ENCODE measurements at places on chromosomes 4 and X.

GRCh38 chr4:5028480-5028879 lies 9.2 kb upstream of the CYTL1 start:
- DNase-seq: no peak

DNA sequence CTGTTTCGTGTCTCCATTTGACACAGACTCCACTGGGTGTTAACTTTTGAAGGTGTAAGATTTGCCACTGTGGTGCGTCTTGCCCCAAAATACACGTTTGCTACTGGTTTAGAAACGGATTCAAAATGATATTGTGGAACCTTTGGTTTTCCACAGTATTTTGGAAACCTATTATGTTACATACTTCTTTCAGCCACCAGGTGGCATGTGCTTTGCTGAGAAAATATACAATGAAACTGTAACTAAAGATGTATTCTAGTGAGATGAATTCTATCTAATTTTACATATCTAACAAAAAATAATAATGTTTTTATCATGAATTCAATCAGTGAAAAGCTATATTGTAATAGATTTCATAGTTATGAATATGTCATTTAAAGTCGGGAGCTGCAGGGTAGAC lies 28.4 kb upstream of the SLITRK4 start:
- peak; percentile 24 for DNase-seq

GRCh38 chrX:119667111-119667878 lies 25.7 kb downstream of the SEPTIN6 start:
- DNase-seq: no peak

DNA sequence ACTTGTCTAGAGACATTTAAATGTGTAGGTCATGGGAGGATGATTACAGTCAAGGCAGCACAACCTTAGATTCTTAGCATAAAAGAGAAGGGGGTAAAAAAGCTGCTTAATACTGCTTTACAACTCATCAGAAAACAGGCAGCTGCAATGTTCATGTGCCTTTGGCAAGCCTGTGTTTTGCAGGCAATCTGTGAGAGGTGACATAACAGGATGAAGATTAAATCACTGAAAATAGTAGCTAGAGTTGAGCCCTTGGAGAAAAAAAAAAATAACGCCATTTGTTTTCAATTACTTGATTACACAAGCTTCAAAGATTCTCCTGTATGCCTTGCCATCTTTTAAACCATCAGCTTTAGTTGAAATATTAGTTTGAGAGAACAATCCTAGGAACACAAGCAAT lies 847.6 kb upstream of the LCORL start:
- DNase-seq: no peak

- no peak for DNase-seq
Observed at GRCh38 chr4:108149588-108150380, 18.9 kb downstream of the LEF1 start.

DNA sequence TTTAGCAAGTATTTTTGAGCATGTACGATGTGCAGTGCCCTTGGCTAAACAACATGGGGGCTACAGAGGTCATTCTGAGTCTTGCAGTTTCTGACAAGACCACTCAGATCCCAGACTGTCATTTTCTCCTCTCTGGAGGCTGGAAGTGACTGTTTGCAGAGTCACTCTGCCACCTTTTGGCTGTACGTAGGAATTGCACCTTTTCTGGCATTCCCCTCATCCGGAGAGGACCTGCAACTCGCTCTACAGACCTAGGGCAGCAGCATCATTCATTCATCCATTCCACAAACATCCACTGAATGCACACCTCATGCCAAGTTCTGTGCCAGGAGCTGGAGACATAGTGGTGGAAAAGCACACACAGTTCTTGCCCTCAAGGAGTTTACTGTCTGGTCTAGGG lies 160.4 kb upstream of the GPR101 start:
- peak; percentile 13 for DNase-seq

- peak; percentile 57 for DNase-seq
Observed at GRCh38 chrX:41085878-41086626, 807 bp downstream of the USP9X start.

GRCh38 chrX:47690175-47690574 lies 31.2 kb upstream of the UXT start:
- peak; percentile 2 for DNase-seq

GRCh38 chrX:15911734-15912550 lies 57.3 kb upstream of the AP1S2 start:
- DNase-seq: no peak

DNA sequence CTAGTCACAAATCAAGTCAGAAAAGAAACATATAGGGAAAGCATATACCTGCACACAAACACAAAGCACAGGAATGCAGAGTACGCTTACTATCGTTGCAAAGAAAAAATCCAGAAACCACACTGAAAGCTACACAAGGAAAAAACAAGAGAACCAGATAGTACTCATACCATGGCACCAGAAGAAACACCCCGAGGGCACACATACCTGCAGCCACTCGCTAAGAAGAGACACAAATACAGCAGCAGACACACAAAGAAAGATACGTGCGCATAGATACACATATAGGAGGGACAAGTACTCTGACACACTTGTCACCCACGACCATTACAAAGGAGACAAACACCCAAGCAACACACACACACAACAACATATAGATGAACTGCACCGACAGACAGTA lies 1.4 kb upstream of the SLC38A5 start:
- no peak for DNase-seq

DNA sequence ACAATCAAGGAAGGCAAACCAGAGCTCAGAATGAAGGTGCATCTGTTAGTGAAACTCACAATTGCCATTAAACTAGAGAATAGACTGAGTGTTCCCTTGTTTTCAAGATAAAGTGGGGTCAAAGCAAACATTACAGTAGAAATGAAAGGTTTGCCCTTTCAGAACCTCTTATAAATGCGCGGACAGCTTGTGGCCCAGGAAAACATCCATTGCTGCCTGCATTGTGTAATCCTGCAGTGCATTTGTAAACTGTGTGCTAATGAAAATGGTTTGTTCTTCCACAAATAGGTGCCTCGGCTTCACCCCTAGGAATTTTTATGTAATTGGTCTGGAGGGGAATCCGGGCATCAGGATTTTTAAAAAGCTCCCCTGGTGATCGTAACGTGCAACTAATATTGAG lies 62.8 kb downstream of the SNX25 start:
- no peak for DNase-seq

GRCh38 chr4:86449746-86450588 lies 90.1 kb upstream of the MAPK10 start:
- DNase-seq: no peak

DNA sequence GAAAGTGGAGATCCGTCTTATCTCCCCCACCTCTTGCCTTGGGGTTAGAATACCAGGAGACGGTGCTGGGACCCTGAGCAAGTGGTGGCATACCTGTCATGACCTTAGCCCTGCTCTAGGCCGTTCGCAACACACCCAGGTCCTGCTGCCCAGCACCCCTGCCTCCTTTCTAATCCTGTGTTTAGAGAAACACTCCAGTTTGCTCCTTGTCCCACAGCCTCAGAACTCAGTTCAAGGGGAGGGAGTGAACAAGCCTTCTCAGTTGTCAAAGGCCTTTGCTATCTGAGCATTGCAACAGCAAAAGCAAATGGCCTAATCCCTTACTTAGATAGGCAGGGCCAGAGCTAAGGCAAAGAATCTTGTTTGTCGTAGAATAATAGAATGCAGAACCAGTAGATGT lies 67.9 kb downstream of the CHRNA9 start:
- no peak for DNase-seq

DNA sequence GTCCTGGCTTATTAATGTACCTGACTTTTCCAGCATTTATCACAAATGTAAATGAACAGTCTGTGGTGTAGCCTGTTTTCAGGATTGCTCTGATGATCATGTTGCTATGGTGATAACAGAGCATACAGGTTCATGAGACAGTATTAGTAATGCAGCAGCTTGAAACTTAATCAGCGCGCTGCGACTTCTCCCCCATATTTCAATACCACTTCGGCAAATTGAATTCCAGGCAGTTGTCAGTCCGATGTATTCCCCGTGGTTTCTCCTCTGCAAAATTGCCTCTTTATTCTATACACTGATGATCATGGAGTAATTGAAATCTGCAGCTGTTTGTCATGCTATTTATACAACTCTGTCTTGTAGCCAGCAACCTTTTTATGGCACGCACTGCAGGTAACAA lies 239.3 kb downstream of the C4orf33 start:
- no peak for DNase-seq

DNA sequence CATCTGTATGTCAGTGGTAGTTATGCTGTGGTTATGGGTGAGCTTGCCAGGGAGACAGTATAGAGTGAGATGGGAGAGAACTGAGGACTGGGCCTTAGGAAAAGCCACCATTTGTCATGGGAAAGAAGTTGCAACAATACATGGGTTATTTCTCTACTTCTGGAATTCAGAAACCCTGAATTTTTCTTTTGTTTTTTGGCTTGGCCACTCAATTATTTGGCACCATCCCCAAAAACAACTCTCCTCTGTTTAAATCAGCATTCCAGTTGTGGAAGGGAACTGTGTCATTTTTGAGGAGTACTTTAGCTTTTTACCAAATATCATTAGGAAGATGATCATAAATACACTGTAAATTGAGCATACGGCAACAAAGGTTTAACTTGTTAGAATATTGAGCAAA lies 41.1 kb upstream of the ACSL4 start:
- DNase-seq: no peak

- peak; percentile 9 for DNase-seq
Observed at GRCh38 chrX:115679460-115679859, 118.5 kb downstream of the PLS3 start.

GRCh38 chr4:53196882-53197771 lies 168.7 kb downstream of the SCFD2 start:
- DNase-seq: peak; percentile 53

- no peak for DNase-seq
Observed at GRCh38 chr4:138299881-138300280, 57.7 kb upstream of the SLC7A11 start.

GRCh38 chrX:106247162-106247561 lies 79.1 kb downstream of the PWWP3B start:
- no peak for DNase-seq

DNA sequence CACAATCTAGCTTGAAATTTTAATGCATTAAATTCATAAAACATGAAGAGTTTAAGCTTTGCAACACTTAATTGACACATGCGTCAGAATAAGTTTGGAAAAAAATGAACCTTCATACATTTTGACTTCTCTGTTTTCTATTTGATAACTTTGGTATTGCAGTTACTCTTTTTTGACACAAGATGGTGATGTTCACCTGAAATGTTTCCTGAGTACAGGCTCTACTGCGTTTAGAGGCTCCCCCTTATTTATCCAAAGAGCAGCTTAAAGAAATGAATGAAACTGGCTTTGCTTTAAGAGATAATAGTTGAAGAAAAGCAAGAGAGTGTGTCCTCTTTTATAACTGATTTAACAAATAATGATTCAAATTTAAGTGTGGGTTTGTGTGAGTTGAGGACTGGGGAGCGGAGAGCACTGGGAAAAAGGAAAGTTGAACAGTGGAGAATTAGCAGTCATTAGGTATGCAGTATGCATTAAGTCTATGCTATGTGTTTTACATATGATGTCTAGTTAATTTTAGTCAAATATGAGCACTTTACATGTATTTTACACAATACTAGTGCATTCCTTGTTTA lies 180.6 kb upstream of the NUDT6 start:
- peak; percentile 3 for DNase-seq

GRCh38 chrX:23810279-23810678 lies 27.3 kb downstream of the SAT1 start:
- no peak for DNase-seq

DNA sequence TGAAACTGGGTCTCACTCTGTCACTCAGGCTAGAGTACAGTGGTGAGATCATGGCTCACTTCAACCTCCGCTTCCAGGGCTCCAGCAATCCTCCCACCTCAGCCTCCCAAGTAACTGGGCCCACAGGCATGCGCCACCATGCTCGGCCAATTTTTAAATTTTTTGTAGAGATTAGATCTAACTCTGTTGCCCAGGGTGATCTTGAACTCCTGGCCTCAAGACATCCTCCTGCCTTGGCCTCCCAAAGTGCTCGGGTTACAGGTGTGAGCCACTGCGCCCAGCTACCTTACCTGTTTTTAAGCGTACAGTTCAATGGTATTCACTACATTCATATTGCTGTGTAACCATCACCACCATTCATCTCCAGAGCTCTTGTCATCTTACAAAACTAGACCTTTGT lies 41.5 kb downstream of the ING2 start:
- DNase-seq: no peak

- DNase-seq: no peak
Observed at GRCh38 chr4:26032142-26032541, 118.1 kb downstream of the SMIM20 start.

DNA sequence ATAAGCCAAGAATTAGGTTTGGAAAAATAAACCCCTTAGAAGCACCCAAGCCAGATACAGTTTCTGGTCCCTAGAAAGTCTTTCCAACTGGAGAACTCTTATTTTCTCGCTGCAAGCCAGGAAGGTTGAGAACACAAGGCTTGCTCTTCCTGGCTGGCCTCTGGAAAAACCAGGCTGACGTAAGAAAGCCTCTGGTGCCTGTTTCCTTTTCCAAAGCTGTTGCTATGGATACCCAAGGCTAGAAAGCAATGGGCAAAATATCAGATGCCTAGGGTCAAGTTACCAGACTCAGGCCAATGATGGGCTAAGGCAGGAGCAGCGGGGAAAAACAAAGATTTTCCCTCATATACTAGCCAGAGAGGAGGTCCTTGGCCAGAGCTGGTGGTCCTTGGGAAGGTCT lies 281.6 kb downstream of the KLHL13 start:
- DNase-seq: no peak

GRCh38 chr4:146049802-146050201 lies 111.2 kb upstream of the ZNF827 start:
- DNase-seq: peak; percentile 3

GRCh38 chr4:28469387-28469786 lies 1608.7 kb downstream of the STIM2 start:
- DNase-seq: no peak

- no peak for DNase-seq
Observed at GRCh38 chr4:48949518-48950219, 36.4 kb upstream of the CWH43 start.

DNA sequence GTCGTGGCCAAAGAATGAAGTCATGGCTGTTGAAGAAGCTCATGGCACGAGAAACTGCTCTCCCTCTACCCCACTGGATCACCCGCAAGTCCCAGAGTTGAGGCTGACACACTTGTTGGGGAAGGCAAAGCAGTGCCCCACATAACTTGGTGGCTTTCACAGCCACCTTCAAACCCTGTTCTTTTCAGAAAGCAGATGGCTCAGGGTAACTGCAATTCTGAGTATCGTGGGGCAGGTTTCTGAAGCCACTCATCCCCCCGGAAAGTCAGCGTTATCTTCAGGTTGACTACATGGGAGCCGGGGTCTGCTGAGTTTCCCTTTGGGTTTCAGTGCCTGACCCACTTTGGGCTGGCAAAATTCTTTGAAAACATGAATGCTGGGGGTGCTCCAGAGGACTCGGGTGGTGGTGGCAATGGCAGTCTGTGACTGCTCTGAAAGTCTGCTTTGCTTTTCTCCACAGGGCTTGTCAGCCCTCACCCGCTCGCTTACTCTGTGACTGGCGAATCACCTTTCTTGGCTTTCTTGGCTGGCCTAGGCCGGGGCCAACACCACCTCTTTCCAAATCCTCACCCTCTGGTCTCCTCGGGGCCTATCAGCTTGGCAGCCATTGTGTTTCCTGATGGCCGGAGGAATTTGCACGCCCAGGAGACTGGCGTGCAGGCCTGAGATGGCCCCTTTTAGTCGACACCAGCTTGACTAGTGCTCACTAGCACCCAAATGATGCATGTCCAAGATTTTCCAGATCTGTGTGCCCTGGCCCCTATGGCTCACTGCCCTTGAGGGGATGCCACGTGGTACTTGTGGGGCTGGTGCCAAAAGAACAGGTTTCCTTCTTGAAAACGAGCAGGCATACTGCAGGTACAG lies 7.3 kb downstream of the PPP1R3F start:
- DNase-seq: no peak
